HS-27A (cell line): ENCODE measurements at places on chromosomes 4 and X.

GRCh38 chr4:102535398-102536082 lies 34.4 kb downstream of the NFKB1 start:
- peak; percentile 56 for DNase-seq

GRCh38 chrX:31217084-31217483 lies 145.2 kb upstream of the FTHL17 start:
- DNase-seq: no peak

- no peak for DNase-seq
Measured at GRCh38 chrX:149610511-149610910, 15.4 kb upstream of the HSFX2 start.

GRCh38 chr4:2320152-2320551 lies 58.2 kb upstream of the MXD4 start:
- no peak for DNase-seq

GRCh38 chr4:52939325-52939724 lies 77.2 kb downstream of the RASL11B start:
- DNase-seq: no peak

DNA sequence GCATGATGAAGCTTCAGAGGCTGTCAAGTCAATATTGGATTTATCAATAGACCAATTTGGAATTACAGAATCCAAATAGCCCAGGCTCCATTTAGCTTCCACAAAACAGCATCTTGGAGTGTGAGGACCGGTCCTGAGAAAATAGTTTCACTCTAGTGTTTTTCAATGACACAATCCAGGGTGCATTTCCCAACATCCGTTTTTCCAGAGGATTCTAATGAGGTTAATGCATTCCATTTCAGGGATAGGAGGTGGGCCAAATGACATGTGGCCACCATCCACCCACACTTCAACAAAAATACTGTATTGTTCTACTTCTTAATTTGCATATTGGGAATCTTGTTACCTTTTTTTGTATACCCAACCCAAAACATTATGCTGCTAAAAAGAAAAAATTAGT lies 229.8 kb upstream of the LDB2 start:
- DNase-seq: no peak

- no peak for DNase-seq
Measured at GRCh38 chr4:185212581-185212980, 3.2 kb downstream of the SNX25 start.

- no peak for DNase-seq
Measured at GRCh38 chrX:39682778-39683177, 415.0 kb downstream of the BCOR start.

DNA sequence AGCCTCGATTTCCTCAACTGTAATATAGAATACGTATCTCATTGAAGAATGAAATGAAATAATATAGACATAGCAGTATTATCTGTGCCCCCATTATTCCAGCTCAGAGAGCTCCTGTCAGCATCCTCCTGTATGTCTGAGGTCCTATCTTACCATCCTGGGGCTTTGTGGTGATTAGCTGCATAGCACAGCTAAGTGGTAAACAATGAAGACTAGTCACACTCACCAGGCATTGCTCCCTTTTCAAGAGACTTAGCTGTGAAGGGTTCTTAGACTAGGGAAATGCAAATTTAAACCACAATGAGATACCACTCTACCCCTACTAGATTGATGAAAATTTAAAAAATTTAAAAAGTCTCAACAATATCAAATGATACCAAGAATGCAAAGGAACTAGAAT lies 172.9 kb downstream of the SLC39A8 start:
- no peak for DNase-seq

- no peak for DNase-seq
Measured at GRCh38 chrX:54529151-54529550, 868 bp upstream of the GNL3L start.

DNA sequence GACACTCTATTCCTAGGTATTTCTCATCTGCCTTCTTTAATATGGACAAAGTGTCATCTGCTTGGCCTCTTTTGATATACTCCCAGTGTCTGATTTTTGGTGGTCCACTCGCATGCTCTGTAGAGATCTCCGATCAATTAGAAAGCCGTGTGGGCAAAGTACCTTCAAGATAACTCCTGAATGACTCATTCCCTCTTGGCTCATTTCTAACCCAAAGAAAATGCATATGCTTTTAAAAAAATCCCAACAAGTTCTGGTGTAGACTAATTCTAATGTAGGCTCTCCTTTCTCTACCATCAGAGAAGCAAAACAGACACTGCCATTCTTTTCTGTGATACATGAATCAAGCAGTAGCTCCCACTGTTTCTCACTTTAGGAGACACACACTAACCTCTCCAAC lies 714.9 kb upstream of the ADGRL3 start:
- DNase-seq: peak; percentile 43

DNA sequence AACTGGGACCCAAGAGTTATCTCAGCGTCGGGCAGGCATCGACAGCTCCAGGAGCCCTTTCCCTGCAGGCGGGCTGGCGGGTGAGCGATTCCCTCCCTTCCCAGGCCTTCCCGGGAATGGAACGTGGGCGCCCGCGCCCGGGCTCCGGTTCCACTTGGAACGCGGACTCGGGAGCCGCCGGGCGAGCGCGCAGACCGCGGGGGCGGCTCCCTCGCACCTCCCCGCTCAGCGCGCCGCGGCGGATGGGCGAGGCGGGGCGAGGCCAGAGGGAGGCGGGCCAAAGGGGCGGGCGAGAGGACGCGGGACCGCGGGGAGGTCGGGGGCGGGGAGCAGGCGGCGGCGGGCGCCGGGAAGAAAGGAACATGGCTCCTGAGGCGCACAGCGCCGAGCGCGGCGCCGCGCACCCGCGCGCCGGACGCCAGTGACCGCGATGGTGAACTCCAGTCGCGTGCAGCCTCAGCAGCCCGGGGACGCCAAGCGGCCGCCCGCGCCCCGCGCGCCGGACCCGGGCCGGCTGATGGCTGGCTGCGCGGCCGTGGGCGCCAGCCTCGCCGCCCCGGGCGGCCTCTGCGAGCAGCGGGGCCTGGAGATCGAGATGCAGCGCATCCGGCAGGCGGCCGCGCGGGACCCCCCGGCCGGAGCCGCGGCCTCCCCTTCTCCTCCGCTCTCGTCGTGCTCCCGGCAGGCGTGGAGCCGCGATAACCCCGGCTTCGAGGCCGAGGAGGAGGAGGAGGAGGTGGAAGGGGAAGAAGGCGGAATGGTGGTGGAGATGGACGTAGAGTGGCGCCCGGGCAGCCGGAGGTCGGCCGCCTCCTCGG lies at the start of gene PKD2:
PKD2 (plus strand) TSS at position 332 of the 818 bp plus-strand sequence; CDS start at position 431, 99 bp downstream.
- no peak for DNase-seq

- DNase-seq: no peak
Measured at GRCh38 chr4:120977435-120977997, 55.0 kb upstream of the PRDM5 start.

- DNase-seq: no peak
Measured at GRCh38 chrX:78329486-78329885, 2.1 kb upstream of the CYSLTR1 start.

- DNase-seq: no peak
Measured at GRCh38 chrX:80206647-80207046, 192.1 kb downstream of the TBX22 start.

DNA sequence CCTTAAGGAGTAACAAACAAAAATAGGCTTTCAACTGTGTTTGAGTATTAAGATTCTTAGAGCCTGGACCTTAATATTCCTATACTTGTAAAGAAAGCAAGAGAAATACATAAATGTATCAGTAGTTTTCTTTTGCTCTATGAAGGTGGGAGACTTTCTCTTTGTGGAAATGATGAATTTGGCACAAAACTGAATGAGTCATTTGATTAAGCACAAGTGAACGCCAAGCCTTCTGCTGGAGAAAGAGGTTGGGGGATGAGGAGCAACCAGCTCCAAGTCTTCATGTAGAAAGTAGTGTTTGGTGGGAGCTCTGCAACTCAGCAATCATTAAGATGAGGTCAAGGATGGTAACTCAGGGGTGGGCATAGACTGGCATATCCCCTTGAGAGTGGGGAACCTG lies 49.6 kb downstream of the MEPE start:
- no peak for DNase-seq

DNA sequence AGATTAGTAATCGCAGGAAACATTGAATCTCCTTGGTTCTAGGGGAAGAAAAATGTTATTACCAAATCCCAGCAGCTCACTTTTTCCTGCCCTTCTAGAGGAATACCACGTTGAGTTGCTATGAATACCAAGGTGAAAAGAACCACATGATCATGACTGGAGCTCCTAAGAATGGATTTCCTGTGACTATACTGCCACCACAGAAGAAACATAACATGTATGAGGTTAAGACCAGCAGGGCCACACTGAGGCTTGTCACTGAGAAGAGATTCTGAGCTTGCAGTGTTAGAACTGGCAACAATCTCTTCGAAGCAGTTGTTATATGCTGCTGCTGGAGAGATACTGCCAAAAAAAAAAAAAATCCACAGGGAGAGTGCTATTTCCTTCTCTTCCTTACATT lies 1235.3 kb downstream of the FSTL5 start:
- DNase-seq: no peak

- DNase-seq: no peak
Measured at GRCh38 chrX:150365990-150366911, 3.1 kb downstream of the MAMLD1 start.

DNA sequence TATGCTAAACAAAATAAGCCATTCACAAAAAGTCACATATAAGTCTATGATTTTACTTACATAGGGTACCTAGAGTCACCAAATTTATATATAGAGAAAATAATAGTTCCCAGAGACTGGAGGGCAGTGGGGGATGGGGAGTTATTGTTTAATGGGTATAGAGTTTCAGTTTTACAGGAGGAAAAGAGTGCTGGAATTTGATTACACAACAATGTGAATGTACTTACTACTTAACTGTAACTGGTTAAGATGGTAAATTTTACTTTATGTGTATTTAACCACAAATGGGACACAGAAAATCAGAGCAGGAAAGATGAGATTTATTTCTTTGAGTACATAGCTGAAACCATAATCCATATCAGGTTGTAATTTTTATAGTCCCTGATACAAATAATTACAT lies 144.4 kb downstream of the TMA16 start:
- DNase-seq: no peak

- peak; percentile 72 for DNase-seq
Measured at GRCh38 chr4:183335369-183335940, 13.2 kb upstream of the CLDN24 start.

DNA sequence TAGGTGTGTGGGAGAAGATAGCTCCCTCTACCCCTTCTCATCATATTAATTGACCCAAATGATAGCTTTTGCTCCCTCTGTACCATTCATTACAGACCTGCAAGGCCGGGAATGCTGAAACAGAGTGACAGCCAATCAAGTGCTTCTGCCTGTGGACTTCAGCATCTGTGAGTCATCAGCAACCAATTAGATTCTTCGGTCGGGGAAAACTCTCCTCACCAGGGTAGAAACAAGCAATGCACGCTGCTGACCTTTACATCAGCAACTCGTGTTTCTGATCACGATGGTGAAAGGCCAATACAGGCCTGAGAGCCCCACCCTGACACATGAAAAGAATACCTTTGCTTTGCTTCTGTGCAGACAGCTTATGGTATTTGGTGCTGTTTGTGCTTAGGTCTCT lies 347.2 kb upstream of the DDX53 start:
- no peak for DNase-seq

DNA sequence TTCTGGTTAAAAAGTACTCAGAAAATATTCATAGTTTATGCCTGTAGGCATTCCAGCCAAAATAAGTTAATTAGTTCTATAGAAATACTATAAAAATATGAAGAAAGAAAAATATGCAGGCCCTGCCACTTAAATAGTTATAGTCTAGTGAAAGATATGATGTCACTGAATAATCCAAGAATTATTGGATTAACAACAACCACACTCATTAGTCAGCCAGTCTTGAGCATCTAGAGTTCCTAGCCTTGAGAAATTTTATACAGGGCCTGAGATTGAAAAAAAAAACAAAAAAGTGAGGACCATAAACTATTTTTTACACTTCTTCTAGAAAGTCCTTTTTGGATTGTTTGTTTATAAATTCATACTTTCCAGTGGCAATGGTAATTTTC lies 823.0 kb downstream of the FAT4 start:
- DNase-seq: no peak

DNA sequence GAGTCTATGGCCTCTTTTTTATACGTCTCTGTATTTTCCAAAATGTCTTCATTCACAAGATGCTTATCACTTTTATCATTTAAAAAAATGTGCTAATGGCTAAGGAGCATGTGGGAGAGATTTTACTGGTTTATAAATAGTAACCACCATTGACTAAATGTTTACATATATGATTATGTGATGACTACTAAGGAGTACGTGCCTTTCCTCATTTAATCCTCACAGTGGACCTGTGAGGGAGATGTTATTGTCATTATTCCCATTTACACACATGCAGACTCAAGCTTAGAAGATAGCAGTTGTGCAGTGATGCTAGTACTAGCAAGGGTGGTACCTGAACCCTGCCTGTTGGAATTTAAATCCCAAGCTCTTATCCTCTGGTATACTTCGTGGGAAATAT lies 2.4 kb downstream of the SRD5A3 start:
- DNase-seq: no peak

GRCh38 chr4:174389439-174389838 lies 105.7 kb downstream of the CEP44 start:
- no peak for DNase-seq

DNA sequence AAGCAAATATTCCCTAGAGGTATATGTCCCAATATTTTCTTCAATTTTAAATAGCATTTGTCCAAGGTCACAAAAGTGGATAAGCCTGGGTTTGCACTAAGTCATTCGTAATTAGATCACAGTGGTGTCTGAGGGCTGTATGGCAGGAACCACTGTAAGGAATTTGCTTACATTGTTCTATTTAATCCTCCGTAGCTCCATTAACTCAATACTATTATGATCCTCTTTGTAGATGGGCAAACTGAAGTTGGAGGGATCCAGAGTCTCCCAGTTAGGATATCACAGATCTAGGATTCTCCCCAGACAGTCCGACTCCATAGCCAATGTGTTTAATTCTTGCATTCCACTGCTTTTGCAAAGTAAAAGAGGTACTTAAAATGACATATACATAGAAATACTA lies 242.7 kb upstream of the DCAF8L1 start:
- no peak for DNase-seq

DNA sequence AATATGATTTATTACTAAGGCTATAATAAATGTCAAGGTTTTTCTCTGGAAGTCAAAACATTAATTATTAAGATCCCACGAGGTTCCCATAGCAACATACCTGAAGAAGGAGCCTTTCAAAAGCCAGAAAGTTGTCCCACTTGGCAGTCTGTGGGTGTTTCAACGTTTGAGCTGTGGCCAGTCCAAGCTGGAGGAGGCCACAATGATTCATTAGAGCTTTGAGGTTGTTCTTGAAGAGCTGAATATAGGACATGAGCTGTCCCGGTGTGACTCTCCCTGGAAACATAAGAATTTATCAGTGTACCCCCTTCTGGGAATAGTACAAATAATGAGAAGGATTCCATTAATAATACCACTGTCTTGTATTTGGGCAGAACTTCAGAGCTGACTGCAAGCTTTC lies 92.1 kb downstream of the SCFD2 start:
- DNase-seq: no peak

- no peak for DNase-seq
Measured at GRCh38 chr4:74946196-74946595, 13.3 kb downstream of the PARM1 start.

- DNase-seq: peak; percentile 20
Measured at GRCh38 chr4:70365479-70365878, 4.9 kb downstream of the SMR3A start.

GRCh38 chrX:134525086-134525792 lies 65.3 kb downstream of the HPRT1 start:
- no peak for DNase-seq
